Right ventricle myocardium inferior (tissue), 1 donor: ENCODE measurements at places on chromosomes 7 and 10.

DNA sequence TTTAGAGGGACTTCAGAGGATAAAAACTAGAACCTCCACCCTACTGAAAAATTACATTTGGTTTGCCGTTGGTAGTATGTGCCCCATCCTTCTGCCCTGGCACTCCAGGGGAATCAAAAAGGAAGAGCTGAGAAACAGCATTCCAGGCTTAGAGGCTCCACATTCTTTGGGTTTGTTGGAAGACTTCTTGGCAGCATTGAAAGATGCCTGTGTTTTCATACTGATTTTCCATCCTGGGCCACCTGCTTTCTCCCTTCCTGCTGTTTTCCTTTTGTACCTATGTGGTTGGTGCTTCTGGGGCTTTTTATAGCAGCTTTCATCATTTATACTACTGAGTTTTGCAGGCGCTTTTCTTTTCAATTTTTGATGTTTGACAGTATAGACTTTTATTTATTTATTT, 61.7 kb downstream of the AUTS2 start:
- DNase-seq: no peak

DNA sequence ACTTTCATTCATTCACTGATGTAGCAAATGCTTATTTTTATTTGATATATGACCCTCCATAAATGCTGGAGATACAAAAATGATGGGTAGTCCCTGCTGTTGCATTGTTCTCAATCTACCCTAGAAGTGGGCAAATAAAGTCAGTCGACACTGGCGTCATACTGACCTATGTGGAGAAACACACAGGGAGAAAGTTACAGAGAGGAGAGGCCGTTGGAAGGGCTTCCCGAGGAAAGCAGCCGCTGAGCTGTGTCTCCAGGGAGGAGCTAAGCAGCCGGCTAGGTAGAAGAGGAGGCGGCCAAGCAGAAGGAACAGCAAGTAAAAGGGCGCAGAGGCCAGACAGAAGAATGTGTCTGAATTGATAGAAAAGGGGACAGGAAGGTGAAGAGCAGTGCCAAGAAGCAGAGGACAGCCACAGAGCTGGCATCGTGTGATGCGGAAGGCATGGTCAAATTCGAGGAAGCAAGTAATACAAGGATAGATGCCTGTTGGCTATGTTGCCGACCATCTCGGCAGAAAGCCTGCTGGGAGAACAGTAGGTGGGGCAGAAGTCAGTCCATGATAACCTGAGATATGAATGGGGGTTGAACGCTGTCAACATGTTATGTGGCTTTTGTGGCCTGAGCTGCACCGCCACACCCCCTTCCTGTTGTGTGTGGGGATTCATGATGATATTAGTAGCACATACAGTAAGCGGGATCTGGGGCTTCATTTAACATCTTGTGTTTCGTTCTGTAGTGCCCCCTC, 25.9 kb downstream of the ST8SIA6 start:
- no peak for DNase-seq

DNA sequence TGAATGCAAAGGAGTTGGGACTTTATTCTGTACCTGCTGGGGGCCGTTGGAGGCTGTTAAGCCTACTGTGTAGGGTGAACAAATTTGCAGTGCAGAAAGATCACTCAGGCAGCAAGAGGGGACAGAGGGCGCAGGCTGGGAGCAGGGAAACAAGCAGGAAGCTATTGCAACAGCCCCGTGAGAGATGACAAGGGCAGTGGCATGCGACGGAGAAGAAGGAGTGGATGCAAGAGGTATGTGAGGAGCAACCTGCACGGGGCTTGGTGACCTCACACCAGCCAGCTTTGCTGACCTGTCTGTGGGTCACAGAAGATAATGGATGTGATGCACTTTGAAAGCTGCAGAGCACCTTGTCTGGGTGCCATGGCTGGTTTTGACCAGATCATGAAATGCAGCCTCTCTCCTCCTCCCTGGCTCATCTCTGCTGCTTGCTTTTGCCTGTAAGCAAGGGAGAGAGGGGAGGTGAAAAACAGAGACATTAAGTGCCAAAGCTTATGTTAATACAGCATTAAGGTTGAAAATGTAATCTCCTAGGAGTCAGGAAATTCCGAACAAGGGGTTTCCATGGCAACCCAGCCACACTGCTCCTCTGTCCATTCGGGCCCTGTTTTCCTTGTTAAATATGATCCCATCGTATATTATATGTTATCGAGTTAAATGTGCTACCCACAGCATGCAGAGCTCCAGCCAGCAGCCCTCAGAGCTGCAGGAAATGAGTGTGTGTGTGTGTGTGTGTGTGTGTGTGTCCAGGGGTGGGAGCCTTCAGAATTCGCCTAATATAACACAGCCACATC, 314.3 kb upstream of the ZMIZ1 start:
- DNase-seq: no peak

DNA sequence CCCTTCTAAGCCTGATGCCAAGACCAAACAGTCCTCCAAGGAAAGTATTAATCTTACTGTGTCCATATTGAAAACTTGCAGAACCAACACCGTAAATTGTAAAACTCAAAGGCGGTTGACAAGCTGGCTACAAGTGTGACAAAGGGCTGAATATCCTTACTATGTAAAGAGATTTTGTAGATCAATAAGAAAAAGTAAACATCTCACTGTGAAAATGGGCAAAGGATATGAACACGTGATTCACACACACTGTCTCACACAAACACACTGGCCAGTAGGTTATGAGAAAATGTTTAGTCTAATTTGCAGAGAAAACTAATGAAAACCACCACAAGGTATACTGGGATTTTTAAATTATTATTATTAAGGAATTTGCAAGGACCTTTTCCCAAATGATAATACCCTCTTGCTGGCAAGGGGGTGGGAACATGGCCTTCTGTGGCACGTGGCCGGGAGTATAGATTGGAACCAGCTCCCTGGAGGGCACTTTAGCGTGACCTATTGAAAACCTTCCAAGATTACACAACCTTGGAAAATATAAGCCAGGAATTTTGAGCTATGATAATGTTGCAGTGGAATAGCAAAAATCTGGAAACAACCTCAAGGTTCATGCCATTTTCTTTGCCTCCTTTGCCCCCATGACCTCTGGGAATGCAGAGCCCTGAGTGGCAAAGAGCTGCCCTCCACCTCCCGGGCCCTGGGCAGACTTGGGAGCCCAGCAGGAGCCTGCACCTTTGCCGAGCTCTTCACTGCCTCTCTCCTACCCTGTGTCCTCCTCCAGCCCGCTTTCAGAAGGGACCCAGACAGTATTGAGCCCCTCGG, 26.2 kb upstream of the SLC29A3 start:
- peak; percentile 50 for DNase-seq

- DNase-seq: no peak
Measured at GRCh38 chr7:115356139-115356746, 434.3 kb downstream of the MDFIC start.

DNA sequence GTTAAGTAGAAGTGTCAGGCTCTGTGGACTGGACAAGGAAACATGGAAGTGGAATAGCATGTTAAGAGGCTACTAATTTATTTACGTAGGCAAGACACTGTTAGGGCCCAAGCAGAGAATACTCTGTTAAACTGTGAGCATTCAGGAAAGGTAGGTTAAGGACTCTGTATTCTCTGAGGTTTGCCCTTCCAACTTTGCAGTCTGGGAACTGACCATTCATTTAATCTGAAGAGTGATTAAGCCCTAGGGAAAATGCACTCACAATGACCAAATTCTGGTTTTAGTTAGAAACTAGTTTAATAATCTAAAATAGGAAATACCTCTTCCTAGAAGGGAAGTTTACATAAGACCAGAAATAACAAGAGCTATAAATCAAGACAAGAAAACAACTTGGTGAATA, 266.6 kb downstream of the SUGCT start:
- DNase-seq: no peak

- DNase-seq: no peak
Measured at GRCh38 chr7:56479136-56479535, 362.9 kb upstream of the NUPR2 start.

GRCh38 chr7:154096-154799, 38.1 kb upstream of the FAM20C start:
- peak; percentile 48 for DNase-seq

- no peak for DNase-seq
Measured at GRCh38 chr7:76108540-76109233, 60.8 kb downstream of the MDH2 start.

DNA sequence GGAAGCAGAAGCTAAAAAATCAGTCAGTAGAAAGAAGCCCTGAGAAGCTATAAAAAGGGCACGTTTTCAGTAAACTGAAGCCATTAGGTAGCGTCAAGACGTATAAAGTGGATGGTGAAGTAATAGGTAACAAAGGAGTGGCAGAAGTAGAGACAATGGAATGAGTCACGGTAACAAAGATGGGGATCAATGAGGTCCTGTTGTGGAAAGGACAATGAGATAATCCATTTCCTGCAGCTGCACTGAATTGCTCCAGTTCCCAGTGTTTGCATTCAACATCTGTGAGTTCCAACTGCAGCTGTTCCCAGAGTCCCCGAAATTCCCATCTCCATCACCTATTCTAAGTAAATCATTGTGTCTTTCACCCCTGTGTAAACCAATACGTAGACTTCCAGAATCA, 4.8 kb upstream of the HYCC1 start:
- no peak for DNase-seq

DNA sequence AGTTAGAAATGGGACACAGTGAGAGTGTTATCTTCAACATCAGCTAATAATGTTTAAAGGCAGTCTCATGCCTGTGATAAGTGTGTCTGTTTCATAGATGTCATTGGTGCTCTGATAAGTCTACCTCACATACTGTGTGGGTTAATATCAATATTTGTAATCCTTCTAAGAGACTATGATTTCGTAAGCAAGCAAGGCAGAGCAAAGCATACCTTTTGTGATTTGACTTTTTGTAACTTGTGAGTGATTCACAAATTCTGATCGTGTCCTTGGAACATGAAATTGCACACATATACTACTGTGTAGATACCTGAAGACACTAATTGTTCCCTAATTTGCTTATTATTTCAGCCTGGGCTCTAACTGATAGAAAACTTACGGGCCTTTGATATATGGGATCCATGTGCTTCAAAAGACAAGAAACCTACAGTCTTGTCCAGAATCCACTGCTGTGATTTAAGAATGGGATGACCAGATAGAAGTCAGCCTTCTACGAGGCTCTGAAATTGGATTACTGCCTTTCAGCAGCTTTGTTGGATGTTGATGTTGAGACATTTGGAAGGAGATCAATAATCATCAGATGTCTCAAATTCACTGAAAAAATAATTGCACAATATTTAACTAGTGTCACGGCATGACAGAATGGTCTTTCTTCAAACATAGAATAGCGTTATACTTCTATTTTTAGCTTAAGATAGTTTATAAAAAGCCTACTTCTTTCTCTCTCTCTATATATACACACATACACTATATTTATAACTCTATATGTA, 63.2 kb upstream of the KLF6 start:
- DNase-seq: no peak

GRCh38 chr7:1505731-1506550, 1.8 kb upstream of the INTS1 start:
- DNase-seq: peak; percentile 66
